Progenitor cell of endocrine pancreas (in vitro differentiated cells): ENCODE measurements at places on chromosomes 16 and 17.

GRCh38 chr17:3029213-3029913 lies 34.0 kb downstream of the OR1D5 start:
- H3K27ac ChIP-seq, result no peak overlapping the region
- no peaks in the 10 kb centered on the region for H3K4me1 ChIP-seq
- no peak for DNase-seq
- H3K27me3 ChIP-seq, result no peaks in the 10 kb centered on the region

GRCh38 chr17:64065161-64065560 lies 44.7 kb upstream of the ICAM2 start:
- H3K4me1 ChIP-seq, result peaks cover 9% of the 10 kb centered on the region
- DNase-seq, result no peak
- H3K4me3 ChIP-seq, result no peak overlapping the region
- H3K36me3 ChIP-seq, result peaks cover 49% of the 10 kb centered on the region
- H3K27ac ChIP-seq, result no peak overlapping the region

DNA sequence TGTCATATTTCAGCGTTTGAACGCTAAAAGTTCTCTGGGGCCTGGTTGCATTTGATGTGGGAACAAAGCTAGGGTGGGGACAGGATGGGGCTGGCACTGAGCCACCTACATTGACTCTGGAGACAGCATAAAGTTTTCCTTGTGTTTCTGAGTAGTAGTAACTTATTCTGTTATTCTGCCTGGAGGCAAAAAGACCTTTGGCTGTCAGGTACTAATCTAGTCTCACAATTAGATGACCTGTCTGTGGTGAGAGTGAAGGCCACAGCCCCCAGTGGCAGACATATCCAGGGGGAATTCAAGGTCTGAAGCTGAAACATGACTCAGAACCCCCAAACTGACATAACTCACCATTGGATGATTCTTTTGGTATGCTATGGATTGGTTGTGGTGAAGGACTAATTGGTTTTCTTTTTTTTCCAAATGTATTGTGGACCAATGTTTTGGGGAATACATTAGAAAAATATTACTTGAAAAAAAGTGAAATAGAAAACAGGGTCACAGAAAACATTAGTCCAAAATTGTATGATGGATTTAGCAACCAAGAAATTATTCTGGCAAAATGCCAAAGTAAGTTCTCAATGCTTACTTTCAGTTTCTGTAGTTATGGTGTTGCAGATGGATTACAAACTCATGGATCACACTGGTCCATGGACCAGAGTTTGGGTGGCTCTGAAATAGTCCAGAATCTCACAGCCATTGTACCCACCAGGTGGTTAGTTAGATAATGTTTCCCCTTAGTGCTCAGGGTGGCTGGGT lies 10.5 kb upstream of the SALL1 start:
- peaks cover 74% of the 10 kb centered on the region for H3K27me3 ChIP-seq
- H3K4me1 ChIP-seq, result no peaks in the 10 kb centered on the region
- no peak for DNase-seq
- no peak overlapping the region for H3K27ac ChIP-seq

GRCh38 chr17:55726440-55726839 lies 3.8 kb upstream of the TMEM100 start:
- DNase-seq, result no peak
- peaks cover 14% of the 10 kb centered on the region for H3K27me3 ChIP-seq
- H3K27ac ChIP-seq, result no peak overlapping the region
- H3K4me3 ChIP-seq, result no peak overlapping the region

- DNase-seq, result no peak
- H3K4me1 ChIP-seq, result peaks cover 17% of the 10 kb centered on the region
- H3K36me3 ChIP-seq, result peaks cover 26% of the 10 kb centered on the region
- H3K27ac ChIP-seq, result peak overlapping the region; percentile 83
Measured at GRCh38 chr16:3656491-3657468, 2.3 kb downstream of the DNASE1 start.

DNA sequence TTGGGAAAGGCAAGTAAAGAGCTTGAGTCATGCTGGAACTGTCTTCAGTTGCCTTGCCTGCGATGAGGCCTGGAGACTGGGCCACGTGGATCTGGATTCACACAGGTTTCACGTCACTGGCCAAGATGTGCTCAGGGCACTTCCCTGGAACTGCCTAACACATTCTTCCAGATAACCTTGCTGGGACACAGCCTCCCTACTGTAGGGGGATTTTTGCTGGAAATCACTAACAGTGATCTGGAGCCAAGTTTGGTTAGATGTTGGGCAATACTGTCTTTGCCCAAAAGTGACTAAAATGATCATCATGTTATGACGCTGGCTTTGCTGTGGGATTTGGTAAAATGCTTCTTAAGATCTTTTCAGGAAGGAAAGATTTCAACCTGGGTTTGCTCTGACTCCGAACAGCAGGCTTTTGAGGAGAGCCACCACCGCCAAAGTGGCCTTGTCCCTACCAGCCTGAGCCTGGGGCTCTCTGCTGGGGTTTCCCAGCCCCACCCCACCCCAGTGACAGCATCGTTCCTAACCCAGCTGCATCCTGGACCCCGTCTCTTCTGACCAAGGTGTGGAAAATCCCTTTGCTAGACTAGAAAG lies 14.7 kb downstream of the C1QTNF1 start:
- no peaks in the 10 kb centered on the region for H3K4me1 ChIP-seq
- no peak for DNase-seq
- H3K27me3 ChIP-seq, result peaks cover 6% of the 10 kb centered on the region
- H3K4me3 ChIP-seq, result no peak overlapping the region
- no peak overlapping the region for H3K27ac ChIP-seq

- H3K4me3 ChIP-seq, result no peak overlapping the region
- peaks cover 8% of the 10 kb centered on the region for H3K36me3 ChIP-seq
- DNase-seq, result no peak
- peak overlapping the region; percentile 33 for H3K27ac ChIP-seq
- H3K27me3 ChIP-seq, result no peaks in the 10 kb centered on the region
Measured at GRCh38 chr16:15958703-15959348, 9.4 kb downstream of the ABCC1 start.

- no peak overlapping the region for H3K27ac ChIP-seq
- H3K4me1 ChIP-seq, result peaks cover 6% of the 10 kb centered on the region
- no peak overlapping the region for H3K4me3 ChIP-seq
- H3K36me3 ChIP-seq, result peaks cover 3% of the 10 kb centered on the region
Measured at GRCh38 chr17:65987988-65988387, 203.9 kb downstream of the CEP112 start.

DNA sequence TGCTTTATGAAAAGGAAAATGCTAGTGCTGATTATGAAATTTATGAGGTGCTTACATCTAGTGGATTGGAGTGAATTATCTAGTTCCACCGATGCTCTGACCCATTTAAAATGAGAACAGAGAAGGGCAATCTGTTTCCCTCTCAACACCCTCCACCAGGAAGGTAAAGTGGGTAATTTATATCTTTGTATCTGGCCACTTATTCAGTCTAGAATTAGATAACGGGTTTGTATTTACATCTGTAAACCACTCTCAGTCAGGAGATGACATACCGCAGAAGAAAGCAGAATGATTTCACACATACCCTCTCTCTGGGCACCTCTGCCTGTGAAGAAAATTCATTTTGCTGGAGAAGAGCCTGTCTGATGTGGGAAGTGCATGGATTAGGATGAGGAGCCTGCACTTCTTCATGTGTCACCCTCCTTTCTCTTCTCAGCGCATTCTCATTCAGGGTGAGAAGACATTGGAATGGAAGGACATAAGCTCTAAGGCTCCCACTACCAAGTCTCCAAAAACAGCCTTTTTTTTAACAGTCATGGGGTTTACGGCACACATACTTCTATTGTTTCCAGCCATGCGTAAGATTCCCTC lies 646.7 kb upstream of the SALL1 start:
- DNase-seq, result no peak
- no peak overlapping the region for H3K4me3 ChIP-seq
- H3K4me1 ChIP-seq, result peaks cover 12% of the 10 kb centered on the region
- no peaks in the 10 kb centered on the region for H3K36me3 ChIP-seq
- peaks cover 6% of the 10 kb centered on the region for H3K27me3 ChIP-seq

DNA sequence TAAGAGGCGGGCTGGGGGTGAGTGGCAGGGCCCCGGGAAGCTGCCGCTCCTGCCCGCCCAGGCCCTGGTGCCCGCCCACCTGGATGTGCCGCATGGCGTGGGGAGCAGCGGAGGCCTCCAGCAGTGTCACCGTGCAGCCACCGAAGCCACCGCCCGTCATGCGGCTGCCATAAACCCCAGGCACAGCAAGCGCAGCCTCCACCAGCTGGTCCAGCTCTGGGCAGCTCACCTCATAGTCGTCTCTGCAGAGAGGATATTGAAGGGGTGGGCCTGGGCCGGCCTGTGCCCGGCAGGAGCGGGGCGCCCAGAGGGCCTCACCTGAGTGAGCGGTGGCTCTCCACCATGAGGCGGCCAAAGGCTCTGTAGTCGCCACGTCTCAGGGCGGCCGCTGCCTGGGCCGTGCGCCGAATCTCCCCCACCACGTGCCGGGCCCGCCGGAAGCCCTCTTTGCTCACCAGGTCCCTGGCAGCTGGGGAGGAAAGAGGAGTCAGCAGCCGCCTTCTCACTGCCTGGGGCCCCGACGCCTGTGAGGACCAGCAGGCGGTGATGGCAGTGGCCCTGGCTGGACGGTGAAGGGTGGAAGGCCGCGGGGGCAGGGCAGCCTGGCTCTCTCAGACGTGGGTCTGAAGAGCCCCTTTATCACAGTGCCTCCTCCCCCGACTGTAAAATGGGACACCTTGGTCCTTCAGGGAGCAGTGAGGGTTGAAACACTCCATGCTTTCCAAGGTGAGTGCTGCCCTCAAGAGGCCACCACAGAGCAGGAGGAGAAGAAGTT lies 6.7 kb downstream of the GALK1 start:
- no peak overlapping the region for H3K4me3 ChIP-seq
- peaks cover 3% of the 10 kb centered on the region for H3K4me1 ChIP-seq
- H3K27me3 ChIP-seq, result peaks cover 10% of the 10 kb centered on the region
- no peaks in the 10 kb centered on the region for H3K36me3 ChIP-seq
- H3K27ac ChIP-seq, result no peak overlapping the region

DNA sequence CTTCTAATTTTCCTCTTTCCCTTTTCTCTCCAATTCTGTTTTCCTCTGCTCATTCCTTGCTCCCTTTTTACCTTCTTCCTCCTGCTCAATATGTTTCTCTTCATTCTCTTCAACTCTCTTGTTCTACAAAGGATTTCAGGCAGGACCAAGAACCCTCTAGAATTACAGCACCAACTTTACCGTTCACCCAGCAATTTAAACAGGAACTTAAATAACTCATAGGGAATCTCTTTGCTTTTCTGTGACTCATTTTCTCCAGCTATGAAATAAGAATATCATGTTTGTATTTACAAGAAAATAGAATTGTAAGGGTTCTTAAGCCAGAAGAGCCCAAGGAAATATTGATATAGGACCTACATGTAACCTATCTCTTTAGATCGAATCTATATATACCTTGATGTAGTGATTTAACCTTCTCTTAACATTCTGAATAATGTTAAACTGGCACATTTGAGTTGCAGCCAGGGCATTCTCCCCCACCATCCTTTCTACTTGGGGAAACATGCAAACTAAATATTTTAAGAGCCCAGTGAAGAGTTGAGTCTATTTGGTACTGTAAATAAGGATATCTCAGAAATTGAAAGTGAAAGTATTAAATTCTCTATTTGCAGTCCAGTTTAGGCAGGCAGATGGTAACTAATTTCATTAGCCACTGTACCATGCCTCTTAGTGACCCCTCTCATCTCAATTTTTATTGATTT lies 137.0 kb downstream of the ANKFN1 start:
- H3K4me1 ChIP-seq, result no peaks in the 10 kb centered on the region
- no peak overlapping the region for H3K4me3 ChIP-seq
- no peak for DNase-seq
- H3K27me3 ChIP-seq, result peaks cover 10% of the 10 kb centered on the region
- H3K27ac ChIP-seq, result no peak overlapping the region
- no peaks in the 10 kb centered on the region for H3K36me3 ChIP-seq

GRCh38 chr17:59357929-59358328 lies 26.5 kb downstream of the YPEL2 start:
- H3K4me3 ChIP-seq, result no peak overlapping the region
- H3K36me3 ChIP-seq, result peaks cover 34% of the 10 kb centered on the region
- no peaks in the 10 kb centered on the region for H3K27me3 ChIP-seq
- H3K27ac ChIP-seq, result peak overlapping the region; percentile 59

GRCh38 chr16:17475104-17475503 lies 4.3 kb upstream of the XYLT1 start:
- no peaks in the 10 kb centered on the region for H3K36me3 ChIP-seq
- no peak overlapping the region for H3K4me3 ChIP-seq
- peaks cover 3% of the 10 kb centered on the region for H3K4me1 ChIP-seq
- no peak for DNase-seq
- H3K27me3 ChIP-seq, result peaks cover 25% of the 10 kb centered on the region
- H3K27ac ChIP-seq, result no peak overlapping the region

DNA sequence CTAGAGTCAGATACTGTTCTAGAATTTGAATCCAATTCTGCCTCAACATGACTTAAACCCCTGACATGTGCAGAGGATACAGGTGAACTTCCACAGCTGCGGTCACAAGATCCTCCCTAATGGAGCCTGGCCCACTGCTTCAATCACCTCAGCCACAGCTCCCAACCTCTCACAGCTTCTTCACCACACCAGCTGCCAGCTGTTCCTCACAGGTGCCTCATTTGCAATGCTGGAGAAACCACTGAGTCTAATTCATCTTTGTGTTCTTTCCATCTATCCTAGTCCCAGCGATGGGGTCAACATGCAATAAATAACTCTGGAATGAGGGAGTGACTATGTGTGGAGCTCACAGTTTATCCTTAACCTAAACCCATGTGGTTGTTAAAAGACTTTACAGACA lies 72.0 kb upstream of the MAF start:
- no peak for DNase-seq
- H3K36me3 ChIP-seq, result no peaks in the 10 kb centered on the region
- no peak overlapping the region for H3K27ac ChIP-seq
- H3K4me1 ChIP-seq, result no peaks in the 10 kb centered on the region
- no peak overlapping the region for H3K4me3 ChIP-seq

GRCh38 chr16:77449208-77449607 lies 14.4 kb upstream of the ADAMTS18 start:
- peaks cover 7% of the 10 kb centered on the region for H3K4me1 ChIP-seq
- H3K27me3 ChIP-seq, result peaks cover 8% of the 10 kb centered on the region
- H3K27ac ChIP-seq, result no peak overlapping the region
- H3K4me3 ChIP-seq, result no peak overlapping the region
- H3K36me3 ChIP-seq, result no peaks in the 10 kb centered on the region

GRCh38 chr16:70407811-70408274 lies 31.1 kb downstream of the ST3GAL2 start:
- H3K4me3 ChIP-seq, result no peak overlapping the region
- no peak for DNase-seq
- H3K36me3 ChIP-seq, result peaks cover 12% of the 10 kb centered on the region
- H3K4me1 ChIP-seq, result peaks cover 2% of the 10 kb centered on the region
